H7 (cell line): ENCODE measurements at places on chromosomes 12 and 14. TPM values are rescaled to one million over a fixed set of nuclear protein-coding genes. Genes with fewer than 3 reads are reported as not detected.

Gene SLC10A1
- not detected in 2 replicates for total RNA-seq

Gene LEMD3
- total RNA-seq: 20.5 and 28.3 TPM in 2 replicates

Gene FGF6
- total RNA-seq: not detected in 2 replicates

Gene PTCSC3
- total RNA-seq: not detected in 2 replicates

Gene RASAL1
- total RNA-seq: 4.4 and 4.5 TPM in 2 replicates

Gene OVCH1
- not detected in 2 replicates for total RNA-seq

Gene IFNG-AS1
- total RNA-seq: not detected in 2 replicates

Gene LYZ
- total RNA-seq: not detected in 2 replicates

Gene KRT2
- total RNA-seq: not detected in 2 replicates

Gene ATF7IP
- 19.5 and 26.2 TPM in 2 replicates for total RNA-seq

Gene TSPAN11
- 0.42 and 0.67 TPM in 2 replicates for total RNA-seq

Gene KRT78
- total RNA-seq: not detected in 2 replicates

Gene CFAP54
- not detected in 2 replicates for total RNA-seq

Gene DIO2
- total RNA-seq: not detected in 2 replicates

Gene IFNG
- total RNA-seq: not detected in 2 replicates

Gene ULK1
- total RNA-seq: 15.7 and 18.8 TPM in 2 replicates

Gene RDH5
- total RNA-seq: 2.1 and 4.2 TPM in 2 replicates

Gene CDKN1B
- 11.7 and 16.8 TPM in 2 replicates for total RNA-seq

Gene PLCZ1
- total RNA-seq: not detected in 2 replicates

Gene RILPL2
- total RNA-seq: 0.45 and 0.52 TPM in 2 replicates

Gene CPNE6
- 0.04 TPM in 1 of 2 replicates, not detected in the other for total RNA-seq

Gene POTEG
- not detected in 2 replicates for total RNA-seq

Gene SPTSSA
- total RNA-seq: 16.0 and 18.7 TPM in 2 replicates

Gene SYCP3
- not detected in 2 replicates for total RNA-seq

Gene NRXN3
- total RNA-seq: 0.80 and 0.89 TPM in 2 replicates

Gene ADAMTS20
- total RNA-seq: 0.81 and 0.90 TPM in 2 replicates
